Sciatic nerve (tissue), 2 donors: ENCODE measurements at places on chromosomes 7 and 10. TPM values are rescaled to one million over a fixed set of nuclear protein-coding genes. Genes with fewer than 3 reads are reported as not detected.

CROT gene
- 13.1 TPM for total RNA-seq

CDHR1 gene
- total RNA-seq, result 2.0 TPM

DNAJC30 gene
- 10.5 TPM for total RNA-seq

FAM131B gene
- total RNA-seq, result 2.6 TPM

NPSR1 gene
- not detected for total RNA-seq

GNGT1 gene
- total RNA-seq, result not detected
